ENCODE measurements at places on chromosomes 3 and 15.

- DNase-seq: no peak
Measured at GRCh38 chr3:23991683-23992628, 46.9 kb downstream of the NR1D2 start.

- no peak for DNase-seq
Measured at GRCh38 chr3:73314151-73314951, 252.9 kb downstream of the EBLN2 start.

- DNase-seq: no peak
Measured at GRCh38 chr15:87930457-87930856, 326.1 kb downstream of the NTRK3 start.

DNA sequence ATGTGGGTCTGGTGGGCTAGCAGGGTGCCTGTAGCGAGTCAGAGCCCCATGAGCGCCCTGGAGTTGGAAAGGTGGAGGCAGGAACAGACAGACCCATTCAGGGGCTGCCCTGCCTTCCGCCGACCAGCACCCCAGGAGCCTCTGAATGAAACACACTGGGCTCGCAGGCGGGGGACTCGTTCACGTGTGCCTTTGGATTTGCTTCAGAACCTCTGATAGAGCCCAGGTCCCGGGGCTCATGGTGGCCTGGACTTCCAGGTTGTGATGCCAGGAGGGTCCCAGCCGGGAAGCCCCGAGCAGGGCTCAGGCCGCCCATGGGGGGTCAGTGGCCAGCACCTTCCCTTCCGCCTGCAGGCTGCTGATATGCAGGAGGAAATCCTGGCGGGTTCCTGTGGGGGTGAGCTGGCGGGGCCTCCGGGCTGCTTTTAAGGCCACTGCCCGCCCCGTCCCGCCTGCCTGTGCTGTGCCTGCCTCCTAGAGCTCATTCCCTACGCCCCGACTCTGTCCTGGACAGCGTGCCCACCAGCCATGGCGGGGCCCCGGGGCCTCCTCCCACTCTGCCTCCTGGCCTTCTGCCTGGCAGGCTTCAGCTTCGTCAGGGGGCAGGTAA lies at the start of gene STAB1:
Gene STAB1, plus strand, starts transcription at position 453 of the 610 bp plus-strand sequence. Its CDS starts 76 bp downstream, at position 529.
- DNase-seq: peak; percentile 37

GRCh38 chr3:133962849-133963248 lies 66.9 kb downstream of the SLCO2A1 start:
- peak; percentile 5 for DNase-seq

DNA sequence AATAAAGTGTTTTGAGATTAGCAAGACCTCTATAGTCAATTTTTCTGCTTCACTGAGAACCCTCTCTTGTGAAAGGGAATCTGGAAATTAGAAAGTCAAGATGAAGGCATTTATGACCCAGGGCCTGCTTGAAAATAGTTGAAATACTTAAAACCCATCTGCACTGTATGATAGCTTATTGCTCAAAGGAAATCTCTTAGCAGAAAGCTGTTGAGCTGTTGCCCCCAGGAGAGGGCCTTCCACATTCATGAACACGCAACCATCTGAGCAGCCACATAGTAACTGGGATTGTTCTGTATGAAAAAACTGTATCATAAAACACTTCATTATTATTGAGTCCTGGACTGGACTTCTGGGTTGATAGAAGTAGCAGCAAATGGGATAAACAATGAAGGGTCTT lies 106.4 kb upstream of the PTX3 start:
- no peak for DNase-seq

- DNase-seq: no peak
Measured at GRCh38 chr3:16060945-16061344, 113.5 kb upstream of the GALNT15 start.

GRCh38 chr3:148078658-148079057 lies 619.0 kb upstream of the AGTR1 start:
- DNase-seq: no peak

DNA sequence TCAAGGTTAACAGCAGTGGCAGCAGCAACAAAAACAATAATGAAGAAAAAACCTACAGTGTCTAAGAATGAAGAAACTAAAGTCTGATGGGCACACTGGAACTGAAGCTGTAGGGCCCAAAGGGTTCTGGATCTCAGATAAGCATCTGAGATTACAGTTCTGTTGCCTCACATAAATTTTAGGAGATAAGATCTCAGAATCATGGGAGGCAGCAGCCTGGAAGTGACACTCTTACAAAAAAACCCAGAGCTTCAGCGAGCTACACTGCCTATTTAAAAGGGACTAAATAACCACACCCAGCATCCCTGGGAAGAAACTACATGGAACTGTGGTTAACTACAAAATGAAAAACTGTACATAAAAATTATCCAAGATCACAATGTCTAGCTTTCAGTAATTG lies 61.2 kb downstream of the PLD1 start:
- no peak for DNase-seq

GRCh38 chr3:119883461-119884160 lies 101.7 kb downstream of the NR1I2 start:
- DNase-seq: no peak

DNA sequence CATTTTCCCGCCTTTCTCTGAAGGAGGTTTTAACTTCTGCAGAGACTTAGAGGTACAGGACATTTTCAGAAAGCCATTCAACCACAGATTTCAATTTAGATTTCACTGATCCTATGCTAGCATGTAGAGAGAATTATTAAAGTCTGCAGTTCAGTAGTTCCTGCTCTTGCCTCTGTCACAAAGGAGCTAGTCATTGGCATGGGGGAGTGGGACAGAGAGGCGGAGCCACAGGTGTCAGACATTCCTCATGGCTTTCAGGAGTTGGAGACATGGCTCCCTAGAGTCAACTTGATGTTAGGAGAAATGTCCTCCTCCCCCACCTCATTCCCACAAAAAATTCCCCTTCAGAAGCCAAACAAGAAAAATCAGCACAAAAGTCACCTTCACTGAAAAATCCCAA lies 66.0 kb upstream of the SIAH2 start:
- no peak for DNase-seq

GRCh38 chr3:194540274-194540905 lies 53.6 kb upstream of the ATP13A3 start:
- DNase-seq: peak; percentile 76

DNA sequence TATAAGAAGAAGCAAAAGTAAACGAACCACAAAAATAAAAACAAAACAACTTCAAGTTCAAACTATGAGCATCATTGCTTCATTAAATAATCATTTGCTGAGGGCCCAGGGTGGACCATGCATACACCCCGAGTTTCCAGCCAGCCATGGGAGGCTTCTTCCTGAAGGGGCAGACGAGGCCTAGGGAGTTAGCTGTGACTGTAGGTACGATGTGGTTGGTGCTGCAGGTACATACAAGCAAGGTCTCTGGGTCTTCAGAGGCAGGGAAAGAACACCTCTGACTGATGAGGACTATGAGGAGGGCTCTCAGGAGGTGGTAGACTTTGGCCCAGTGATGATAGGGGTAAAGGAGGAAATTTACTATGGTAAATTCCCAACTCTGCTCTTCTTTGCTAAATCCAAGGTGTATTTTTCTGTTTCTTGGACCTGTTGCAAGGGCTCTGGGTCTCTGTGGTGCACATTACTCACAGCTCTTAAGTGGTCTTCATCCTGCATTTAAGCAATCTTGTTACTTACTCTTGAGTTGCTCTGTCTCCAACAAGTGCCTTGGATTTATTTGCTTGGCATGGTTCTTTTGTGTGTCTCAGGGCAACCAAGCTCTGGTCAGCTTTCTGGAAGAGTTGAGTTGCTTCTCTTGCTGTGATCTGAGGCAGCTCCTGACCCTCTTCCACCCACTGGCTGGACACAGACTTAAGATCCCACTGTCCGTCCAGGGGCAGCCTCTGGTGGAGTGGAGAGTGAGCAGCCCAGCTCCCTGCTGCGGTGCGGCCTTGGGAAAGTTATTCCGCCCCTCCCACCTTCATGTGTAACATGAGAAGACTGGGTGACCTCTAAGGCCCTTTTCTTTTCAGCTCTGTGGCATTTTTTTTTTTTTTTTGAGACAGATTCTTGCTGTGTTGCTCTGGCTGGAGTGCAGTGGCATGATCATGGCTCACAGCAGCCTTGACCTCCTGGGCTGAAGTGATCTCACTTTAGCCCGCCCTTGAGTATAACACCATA lies 56.1 kb upstream of the KIF23 start:
- no peak for DNase-seq

- no peak for DNase-seq
Measured at GRCh38 chr3:197117114-197117513, 87.5 kb upstream of the MELTF start.

GRCh38 chr3:71958533-71958932 lies 173.6 kb upstream of the PROK2 start:
- no peak for DNase-seq

DNA sequence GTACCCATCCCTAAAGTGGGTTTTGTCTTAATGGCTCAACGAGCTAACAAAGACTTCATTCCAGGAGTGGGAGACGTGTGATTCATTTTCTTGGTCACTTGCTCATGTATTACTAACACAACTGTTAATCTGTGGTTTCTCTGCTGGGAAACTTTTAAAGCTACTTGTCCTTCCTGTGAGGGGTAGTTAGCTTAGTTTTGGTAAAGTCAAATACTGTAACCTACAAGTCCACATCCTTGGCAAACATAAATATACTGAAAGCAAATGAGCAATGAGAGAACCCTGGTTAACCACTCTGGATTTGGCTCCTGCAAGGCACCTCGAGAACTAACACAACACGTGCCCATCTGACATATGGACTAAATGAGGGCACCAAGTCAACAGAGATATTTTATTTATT lies 19.9 kb downstream of the NOX5 start:
- peak; percentile 43 for DNase-seq

GRCh38 chr15:100861511-100861991 lies 18.1 kb upstream of the ALDH1A3 start:
- no peak for DNase-seq

DNA sequence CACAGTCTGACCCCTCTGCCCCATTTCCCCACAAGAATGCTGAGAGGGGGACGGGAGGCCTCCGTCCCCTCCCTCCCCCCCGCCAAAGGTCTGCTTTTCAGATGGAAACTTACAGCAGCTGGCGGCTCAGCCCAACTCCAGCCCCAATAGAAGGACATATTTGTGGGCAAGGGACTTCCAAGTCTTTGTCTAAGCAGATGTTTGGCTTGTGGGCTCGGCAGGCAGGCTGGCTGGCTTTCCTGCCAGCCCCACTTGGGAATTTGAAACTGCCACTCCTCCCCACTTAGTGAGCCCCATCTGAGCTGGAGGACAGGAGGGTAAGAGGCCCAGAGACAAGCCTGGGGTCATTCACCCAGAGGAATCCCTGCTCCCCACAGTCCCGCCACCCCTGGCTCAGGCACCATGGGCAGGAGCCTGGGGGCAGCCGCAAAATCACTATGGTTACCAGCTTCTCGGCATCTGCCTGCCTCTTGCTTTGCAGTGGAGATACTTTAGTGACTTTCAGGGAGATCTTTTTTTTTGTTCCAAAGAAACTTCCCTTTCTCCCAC lies 53.6 kb downstream of the LMCD1 start:
- no peak for DNase-seq

DNA sequence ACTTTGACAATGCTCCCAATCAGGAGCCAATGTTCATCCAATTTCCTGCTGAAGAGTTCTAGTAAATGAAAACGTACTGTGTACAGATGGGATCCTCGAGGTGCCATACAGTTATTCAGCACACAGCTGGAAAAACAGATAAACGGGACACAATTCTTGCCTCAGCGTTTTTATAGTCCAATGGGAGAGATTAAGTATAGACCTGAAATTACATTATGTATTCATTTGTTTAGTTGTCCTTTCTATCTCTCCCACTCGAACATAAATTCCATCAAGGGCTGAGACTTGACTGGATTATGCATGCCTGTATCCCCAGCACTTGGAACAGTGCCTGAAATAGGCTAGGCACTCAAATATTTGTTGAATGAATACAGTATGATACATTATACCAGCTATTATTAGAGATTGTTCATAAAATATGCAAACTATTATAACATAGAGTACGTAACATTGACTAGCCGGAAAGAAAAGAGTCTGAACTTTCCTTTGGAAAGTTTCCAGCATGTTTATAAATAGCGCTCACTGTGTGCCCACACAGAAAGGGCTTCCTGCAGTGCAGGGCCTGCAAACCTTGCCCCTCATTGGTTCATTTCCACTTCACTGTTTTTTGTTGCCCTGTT lies 27.4 kb upstream of the SNTN start:
- DNase-seq: no peak

DNA sequence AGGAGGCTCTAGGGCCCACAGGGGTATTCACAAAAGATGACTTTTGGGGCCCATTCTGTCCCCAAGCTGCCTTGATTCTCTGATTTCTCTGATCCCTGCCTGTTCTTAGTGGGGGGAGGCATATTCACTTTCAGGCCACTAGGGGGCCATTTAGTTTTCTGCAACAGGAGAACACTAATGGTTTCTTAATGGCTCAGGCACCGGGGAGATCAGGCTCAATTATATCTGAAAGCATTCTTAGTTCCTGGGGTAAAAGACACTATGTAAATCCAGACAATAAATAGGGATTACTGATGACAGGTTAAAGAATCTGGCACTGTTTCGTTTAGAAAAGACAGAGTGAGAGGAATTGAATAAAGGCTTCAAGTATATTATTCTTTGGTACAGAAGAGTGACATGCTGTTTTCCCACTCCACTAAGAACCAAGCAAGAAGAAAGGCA lies 2.5 kb upstream of the INAFM2 start:
- peak; percentile 84 for DNase-seq

GRCh38 chr3:127483902-127484591 lies 106.5 kb downstream of the TPRA1 start:
- no peak for DNase-seq

- no peak for DNase-seq
Measured at GRCh38 chr15:35757765-35758164, 211.8 kb upstream of the DPH6 start.

- no peak for DNase-seq
Measured at GRCh38 chr15:99006146-99006545, 1.4 kb downstream of the PGPEP1L start.

DNA sequence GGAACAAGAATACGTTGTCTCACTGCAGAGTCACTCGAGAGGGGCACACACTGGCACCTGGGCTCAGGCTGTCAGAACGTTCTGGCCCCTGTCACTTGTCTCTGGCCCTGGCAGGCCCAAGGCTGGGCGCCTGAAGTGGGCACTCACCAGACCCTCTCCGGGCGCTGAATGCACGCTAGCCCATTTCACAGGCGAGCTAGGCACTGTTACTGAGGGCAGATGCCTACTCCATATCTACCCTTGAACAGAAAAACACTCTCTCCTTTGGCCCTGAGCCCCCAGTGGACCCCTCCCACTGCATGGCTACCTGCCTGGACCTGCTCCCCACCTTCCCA lies 42.3 kb upstream of the IQSEC1 start:
- no peak for DNase-seq

GRCh38 chr3:136862617-136863322 lies 762 bp downstream of the NCK1 start:
- peak; percentile 29 for DNase-seq

- DNase-seq: no peak
Measured at GRCh38 chr3:131142580-131142979, 115.9 kb downstream of the NEK11 start.

All from suppressor macrophage treated with lipopolysaccharide for 4 hours (primary cell).